ENCODE measurements at places on chromosomes 7 and 10. TPM values are rescaled to one million over a fixed set of nuclear protein-coding genes. Genes with fewer than 3 reads are reported as not detected.

DNA sequence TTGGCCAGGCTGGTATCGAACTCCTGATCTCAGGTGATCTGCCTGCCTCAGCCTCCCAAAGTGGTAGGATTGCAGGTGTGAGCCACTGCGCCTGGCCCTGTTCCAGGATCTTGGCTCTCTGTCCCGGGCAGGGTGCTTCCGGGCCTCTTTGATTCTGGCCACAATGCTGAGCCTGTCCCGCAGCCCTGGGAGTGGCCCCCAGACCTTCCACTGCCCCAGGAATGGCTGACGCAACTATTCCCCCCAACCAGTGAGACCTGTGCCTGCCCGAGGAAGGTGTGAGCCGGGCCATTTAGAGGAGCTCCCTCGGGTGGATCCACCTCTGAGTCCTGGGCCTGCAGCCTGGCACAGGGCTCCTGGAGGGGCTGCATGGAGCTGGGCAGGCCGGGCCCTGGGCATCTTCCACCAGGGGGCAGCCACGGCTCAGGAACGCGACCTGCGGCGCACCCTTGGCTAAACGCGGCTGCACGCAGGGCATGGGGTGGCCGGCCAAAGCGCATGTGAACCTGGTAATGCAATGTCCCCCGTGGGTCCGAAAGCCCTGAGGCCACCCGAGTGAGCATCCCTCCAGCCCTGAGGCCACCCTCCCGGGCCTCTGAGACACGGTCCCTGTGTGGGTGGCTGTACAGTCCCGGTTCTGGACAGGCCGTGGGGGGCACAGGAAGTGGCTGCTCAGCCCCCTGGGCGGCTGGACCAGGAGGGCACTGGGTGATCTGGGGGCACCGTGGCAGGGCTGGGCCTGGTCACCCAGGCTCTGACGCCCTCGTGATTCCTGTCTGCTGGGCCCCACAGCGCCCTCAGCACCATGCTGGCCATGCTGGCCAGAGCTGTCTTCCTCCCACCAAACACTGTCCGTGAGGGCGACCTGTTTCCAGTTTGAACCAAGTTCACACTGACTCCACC is 24.8 kb downstream of the GRIFIN start:
- H3K36me3 ChIP-seq = no peaks in the 10 kb centered on the region
- no peaks in the 10 kb centered on the region for H3K27me3 ChIP-seq
- peak overlapping the region; percentile 13 for H3K4me3 ChIP-seq
- no peak overlapping the region for H3K27ac ChIP-seq

DNA sequence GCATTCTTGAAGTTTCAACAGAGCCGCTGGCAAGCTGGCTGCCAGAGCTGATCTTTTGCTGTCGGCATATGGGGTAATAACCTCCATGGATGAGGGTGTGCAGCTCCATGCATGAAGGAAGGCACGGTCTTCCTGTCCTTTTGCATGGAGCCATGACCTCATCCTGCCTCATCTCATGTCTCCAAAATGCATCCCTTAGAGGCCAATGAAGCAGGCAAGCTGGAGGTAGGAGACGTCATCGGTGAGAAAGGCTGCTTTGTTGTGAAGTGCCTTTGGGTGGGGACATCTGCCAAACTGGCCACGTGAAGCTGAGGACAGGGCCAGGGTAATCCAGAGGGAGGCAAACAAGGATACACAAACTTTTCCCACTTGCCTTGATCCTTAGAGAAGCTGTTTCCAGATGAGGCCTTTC is 161.5 kb upstream of the TBX20 start:
- H3K4me3 ChIP-seq = no peak overlapping the region
- no peaks in the 10 kb centered on the region for H3K4me1 ChIP-seq
- no peaks in the 10 kb centered on the region for H3K36me3 ChIP-seq

- H3K4me3 ChIP-seq = no peak overlapping the region
- no peak overlapping the region for H3K27ac ChIP-seq
- H3K36me3 ChIP-seq = peaks cover 4% of the 10 kb centered on the region
- no peaks in the 10 kb centered on the region for H3K27me3 ChIP-seq
Observed at GRCh38 chr7:105602325-105603305, 21.3 kb upstream of the EFCAB10 start.

GRCh38 chr7:135186261-135186540 is 15.7 kb upstream of the CYREN start:
- H3K4me3 ChIP-seq = no peak overlapping the region
- H3K4me1 ChIP-seq = no peaks in the 10 kb centered on the region
- DNase-seq = no peak

Gene CLDN4
- total RNA-seq = 83.3 TPM
